NCI-H2029 treated with DMSO at 0.1 percent for 48 hours (cell line): ENCODE measurements at places on chromosomes 6 and 20.
A peak's percentile ranks its signal among the peaks of the same experiment; 100 is the strongest.

- DNase-seq = no peak
These were observed 113.0 kb upstream of the LAMP5 start for GRCh38 chr20:9401371-9401770.

- DNase-seq = peak; percentile 87
These were observed 14.2 kb downstream of the TRAF3IP2 start for GRCh38 chr6:111591370-111591900.

DNA sequence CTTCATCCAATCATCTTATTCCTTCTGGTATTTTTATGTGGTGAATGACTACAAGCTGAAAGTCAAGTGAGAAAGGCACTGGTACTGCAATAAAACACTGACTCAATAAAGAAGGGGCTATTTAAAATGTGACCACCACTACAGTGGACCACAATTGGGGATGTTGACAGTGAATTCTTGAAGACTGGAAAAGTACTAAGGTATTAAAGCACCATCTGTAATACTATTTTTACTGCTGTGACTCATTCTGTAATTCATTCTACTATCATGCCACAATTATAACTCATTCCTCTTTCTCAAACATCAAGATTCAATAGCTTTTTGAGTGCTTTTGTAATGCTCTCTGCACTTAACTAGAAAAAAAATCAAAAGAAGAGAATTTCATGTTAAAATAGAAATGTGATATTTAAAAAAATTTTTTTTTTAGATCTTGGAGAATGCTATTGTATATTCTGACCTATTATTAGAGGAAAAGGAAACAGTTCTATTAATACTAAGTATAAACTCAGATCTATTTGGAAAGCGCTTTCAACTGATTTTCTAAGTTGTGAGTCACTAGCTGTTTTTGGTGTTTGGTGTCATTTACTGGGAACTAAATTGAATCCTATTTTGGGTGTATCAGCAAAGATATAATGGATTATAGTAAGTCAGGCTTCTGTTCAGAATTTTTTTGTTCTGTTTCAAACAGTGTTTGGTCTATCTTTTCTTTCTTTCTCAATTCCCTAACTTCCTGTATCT is 104.7 kb upstream of the TMEM170B start:
- DNase-seq = no peak

- DNase-seq = no peak
These were observed 11.8 kb downstream of the RIPOR2 start for GRCh38 chr6:24923885-24924401.

GRCh38 chr6:159692303-159693127 is 526 bp downstream of the SOD2 start:
- peak; percentile 25 for DNase-seq

DNA sequence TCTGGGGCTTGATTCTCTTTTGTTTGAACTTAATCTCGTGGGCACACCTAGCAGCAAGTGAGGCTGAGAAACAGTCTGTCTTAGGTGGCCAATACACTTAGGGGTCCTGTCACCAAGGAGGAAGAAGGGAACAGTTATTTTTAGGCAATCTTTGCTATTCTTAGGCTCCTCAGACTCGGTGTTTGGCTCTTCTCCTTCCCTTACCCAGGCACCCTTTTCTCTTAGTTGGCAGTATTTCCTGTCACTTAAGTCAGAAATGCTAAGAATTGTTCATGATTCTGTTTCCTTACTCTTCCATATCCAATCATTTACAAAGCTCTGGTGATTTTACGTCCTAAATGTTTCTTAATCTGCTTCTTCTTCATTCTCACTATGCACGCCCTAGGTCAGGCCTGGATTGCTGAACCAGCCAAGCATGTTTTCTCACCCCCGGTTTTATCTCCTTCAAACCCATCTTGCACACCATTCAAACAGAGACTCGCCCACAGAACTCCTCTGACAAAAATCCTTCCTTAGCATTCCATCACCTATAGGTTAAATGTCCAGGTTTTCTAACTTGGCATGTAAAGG is 45.2 kb upstream of the TMEM217 start:
- DNase-seq = no peak

- DNase-seq = no peak
These were observed 24.6 kb upstream of the SPTLC3 start for GRCh38 chr20:12984069-12984765.

GRCh38 chr6:133368664-133369063 is 127.5 kb downstream of the EYA4 start:
- DNase-seq = no peak

DNA sequence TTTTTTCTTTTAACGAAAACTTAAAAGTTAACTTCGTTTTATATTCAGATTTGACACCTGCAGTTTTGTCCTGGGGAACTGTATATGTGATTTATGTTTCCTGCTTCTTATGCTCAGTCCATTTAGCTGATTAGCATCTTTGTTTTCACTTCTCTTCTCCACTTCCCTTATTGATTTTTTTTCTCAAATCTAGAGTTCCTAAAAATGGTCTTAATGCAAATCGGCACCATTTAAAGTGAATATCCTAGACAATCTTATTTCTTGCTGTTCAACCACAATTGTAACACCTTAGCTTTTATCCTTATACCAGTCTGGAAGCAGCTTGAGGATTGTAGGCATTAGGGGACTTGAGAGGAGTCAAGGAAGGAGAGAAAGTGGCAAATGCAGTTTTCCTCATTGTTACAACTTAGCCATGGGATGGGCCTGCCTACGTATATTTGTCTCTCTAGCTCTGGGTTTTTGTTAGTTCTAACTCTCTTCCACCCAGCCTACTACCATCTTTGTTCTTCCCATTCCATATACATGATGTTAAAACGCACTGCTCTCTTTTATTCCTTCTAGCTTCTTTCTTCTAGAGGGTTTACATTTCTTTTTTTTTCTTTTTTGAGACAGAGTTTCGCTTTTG is 8.5 kb downstream of the QRSL1 start:
- no peak for DNase-seq

- DNase-seq = no peak
These were observed 249.8 kb downstream of the SAMD5 start for GRCh38 chr6:147758303-147758702.

DNA sequence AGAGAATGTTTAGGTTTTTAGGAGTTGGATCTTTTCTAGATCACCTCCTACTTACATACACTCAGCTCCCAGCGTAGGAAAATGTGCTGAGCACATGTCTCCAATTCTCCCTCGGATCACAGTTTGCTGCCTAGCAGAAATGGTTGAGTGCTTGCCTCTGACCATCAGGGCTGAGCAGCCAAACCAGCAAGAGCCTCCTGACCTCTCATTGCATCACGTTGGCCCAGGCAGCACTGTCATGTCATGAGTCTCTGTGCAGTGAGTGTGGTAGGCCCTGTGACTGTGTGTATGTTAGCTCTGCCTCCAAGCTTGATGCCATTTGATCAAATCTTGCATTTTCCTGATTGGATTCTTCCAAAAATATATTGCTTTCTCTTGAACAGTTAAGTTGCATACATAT is 112.0 kb downstream of the LRRC1 start:
- no peak for DNase-seq

DNA sequence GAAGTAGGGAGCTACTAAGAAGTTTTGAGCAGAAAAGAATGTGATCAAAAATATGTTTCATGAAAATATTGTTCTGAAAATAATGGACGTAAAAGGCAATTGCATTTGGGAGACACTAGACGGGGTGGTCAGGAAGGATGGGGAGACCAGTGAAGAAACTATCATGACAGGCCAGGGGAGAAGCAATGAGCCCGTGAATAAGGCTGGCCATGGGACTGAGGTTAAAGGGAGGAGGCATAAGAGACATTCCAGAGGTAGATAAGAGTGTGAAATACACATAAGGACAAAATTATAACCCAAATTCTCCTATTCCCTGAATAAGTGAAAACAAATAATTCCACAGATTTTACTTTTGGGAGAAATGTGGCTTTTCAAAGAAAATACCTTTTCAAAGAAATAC is 51.7 kb downstream of the MARCKS start:
- DNase-seq = no peak

- DNase-seq = no peak
These were observed 24.1 kb downstream of the NPEPL1 start for GRCh38 chr20:58716476-58717277.

- no peak for DNase-seq
These were observed 231.0 kb upstream of the RAB32 start for GRCh38 chr6:146312608-146313007.

DNA sequence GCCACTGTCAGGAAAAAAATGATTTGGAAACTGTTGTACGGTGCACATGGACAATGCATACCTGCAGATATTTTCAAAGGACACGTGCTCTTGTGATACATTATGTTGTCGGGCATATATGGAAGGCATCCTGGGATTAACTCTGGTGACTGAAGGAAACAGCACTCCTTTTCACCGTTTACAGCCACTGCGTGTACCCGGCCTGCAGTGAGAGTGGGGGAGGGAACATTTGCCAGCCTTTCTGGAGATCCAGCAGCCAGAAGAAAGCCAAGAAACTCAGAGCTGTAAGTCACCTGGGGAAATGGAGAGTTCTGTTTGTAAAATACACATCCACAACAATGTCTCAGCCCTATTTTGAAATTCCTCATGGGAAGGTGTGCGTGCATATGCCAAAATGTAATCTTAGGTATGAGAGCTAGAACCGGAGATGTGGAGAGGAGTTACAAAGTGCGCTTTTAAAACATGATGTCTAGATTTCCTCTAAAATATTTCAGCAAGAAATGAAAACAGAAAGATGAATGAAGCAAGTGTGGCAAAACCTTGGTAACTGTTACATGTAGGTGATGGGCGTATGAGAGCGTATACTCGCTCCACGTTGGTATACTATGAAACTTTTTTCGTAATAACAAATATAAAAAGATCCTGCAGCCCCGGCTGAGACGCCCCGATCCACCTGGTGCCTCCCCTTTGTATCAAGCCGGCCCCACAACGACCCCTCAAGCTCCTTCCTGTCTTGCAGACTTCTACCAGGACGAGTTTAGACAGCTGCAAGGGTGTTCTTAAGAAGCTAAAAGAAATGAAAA is 8.6 kb upstream of the FOXF2 start:
- DNase-seq = no peak

DNA sequence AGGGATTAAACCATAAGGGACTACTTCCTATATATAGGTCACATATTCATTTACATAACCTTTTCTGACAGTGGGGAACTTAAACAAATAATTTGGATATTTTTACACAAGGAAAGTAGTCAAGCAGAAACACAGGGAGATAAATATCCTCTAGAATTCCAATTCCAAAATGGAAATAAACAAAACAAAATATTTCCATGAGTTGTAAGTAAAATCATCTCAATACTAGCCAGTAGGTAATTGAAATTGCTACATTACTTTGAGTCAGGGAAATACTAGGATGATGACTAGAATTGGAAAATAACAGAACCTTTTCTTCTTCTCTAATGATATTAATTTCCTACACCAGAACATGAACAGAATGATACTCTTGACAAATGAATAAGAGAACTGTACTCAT is 1308.1 kb upstream of the GJE1 start:
- DNase-seq = no peak

DNA sequence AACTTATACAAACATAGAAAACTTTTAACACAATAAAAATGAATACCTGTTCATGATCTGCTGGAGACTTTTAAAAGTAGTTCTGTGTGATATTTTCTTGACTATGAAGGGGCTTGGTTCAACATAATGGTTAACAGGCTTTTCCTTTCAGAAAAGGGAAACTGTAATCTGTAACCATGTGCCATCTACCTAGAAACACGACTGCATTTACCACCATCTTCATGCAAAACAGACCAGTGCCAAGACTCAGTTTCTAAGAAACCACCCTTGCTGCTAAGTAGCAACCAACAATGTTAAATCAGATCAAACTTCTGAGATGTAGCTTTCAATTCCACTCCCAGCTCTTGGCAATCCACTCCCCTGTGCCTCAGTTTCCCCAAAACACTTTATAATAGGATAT is 15.7 kb downstream of the STAU1 start:
- DNase-seq = no peak

GRCh38 chr6:155201461-155202226 is 62.2 kb upstream of the CLDN20 start:
- no peak for DNase-seq

DNA sequence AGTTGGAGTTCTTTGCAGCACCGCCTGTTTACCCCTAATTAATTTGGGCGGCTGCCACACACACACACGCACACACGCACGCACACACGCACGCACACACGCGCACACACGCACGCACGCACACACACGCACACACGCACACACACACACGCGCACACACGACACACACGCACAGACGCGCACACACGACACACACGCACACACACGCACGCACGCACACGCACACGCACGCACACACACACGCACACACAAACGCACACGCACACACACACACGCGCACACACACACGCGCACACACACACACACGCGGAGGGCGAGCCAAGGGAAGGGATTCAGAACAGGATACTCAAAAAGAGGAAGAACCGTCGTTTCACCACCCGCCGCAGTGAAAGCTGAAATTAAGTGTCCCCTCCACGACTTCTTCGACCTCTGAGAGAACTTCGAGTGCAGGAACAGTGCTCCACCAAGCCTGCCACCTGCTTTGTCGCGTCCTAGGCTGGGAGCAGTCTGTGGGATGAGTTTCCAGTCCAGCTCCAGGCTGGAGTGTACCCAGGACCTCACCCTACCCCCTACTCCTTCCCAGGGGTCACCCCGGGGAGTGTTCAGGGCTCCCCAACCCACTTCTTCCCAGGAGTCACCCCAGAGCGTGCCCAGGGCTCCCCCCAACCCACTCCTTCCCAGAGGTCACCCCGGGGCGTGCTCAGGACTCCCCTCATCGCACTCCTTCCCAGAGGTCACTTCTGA is 1.1 kb downstream of the RNASET2 start:
- no peak for DNase-seq

GRCh38 chr6:89392823-89393222 is 19.2 kb downstream of the RRAGD start:
- no peak for DNase-seq

DNA sequence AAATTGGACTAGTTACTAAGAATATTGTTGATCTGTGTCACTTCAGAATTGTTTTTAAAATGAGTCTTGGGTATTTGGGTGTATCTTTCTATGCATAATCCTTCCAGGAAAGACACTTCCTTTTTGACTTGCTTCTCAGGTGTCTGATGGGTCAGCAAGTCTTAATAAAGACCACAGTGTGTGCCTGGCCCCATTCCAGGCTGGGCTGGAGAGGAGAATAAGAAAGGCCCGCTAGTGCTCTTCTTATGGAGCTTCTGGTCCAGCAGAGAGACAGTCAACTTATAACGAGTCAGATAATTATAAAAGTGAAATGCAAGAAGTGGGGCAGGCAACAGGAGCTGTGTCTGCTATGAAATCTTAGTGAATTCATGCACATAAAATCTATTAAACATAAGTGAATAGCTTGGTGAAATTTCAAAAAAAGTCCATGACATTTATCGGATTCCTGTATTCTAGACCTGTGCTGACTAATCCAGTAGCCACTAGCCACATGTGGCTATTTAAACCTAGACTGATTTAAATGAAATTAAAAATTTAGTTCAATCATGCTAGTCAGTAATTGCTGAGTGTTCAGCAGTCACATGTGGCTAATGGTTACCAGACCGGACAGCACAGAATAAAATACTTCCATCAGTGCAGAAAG is 42.6 kb downstream of the RNF144B start:
- no peak for DNase-seq

- no peak for DNase-seq
These were observed 3.0 kb downstream of the WTAP start for GRCh38 chr6:159730332-159730676.

GRCh38 chr6:33199687-33200218 is 712 bp downstream of the RXRB start:
- DNase-seq = no peak

GRCh38 chr6:2680264-2680922 is 70.3 kb downstream of the MYLK4 start:
- no peak for DNase-seq
